H4 (cell line): ENCODE measurements at places on chromosomes 1 and 21. TPM values are rescaled to one million over a fixed set of nuclear protein-coding genes. Genes with fewer than 3 reads are reported as not detected.

Gene IRF2BP2
- total RNA-seq: 34.3 and 43.4 TPM in 2 replicates

DNA sequence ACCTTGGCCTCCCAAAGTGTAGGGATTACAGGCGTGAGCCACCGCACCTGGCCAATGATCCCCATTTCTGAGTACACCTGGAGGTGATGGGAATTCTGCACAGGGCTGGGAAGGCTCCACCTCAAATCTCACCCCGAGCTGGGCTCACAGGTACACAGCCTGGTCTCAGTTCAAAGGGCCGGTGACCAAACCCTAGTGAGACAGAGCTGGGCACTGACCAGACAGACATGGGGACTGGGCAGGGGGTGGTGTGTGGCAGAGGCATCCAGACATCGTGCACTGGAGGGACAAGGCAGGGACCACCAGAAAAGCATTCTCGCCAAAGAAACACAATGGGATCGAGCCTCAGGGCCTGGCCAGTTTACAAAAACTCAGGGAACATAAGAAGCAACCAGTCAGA, 17.2 kb downstream of the LSS start:
- no peak for DNase-seq

- no peak for DNase-seq
Observed at GRCh38 chr1:16888860-16889816, 6.6 kb upstream of the RNU1-2 start.

Gene NPPB
- not detected in 2 replicates for total RNA-seq

Gene CR1L
- total RNA-seq: not detected in 2 replicates

Gene BNIPL
- 0.10 TPM in 1 of 2 replicates, not detected in the other for total RNA-seq

Gene TAL1
- total RNA-seq: 0.10 and 0.27 TPM in 2 replicates

DNA sequence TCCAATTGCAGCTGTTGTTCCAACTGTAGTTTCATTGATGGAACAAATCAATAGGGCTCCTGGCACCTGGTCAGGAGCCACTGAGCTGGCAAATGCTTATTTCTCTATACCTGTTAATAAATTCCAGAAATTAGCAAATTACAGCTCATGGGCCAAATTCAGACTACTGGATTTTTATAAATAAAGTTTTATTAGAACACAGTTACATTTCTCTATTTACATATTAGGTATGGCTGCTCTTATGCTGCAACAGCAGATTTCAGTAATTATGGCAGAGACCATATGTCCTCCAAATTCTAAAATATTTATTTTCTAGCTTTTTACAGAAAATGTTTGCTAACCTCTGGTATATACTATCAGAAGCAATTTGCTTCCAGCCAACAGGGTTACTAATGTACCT, 47.8 kb downstream of the DUSP10 start:
- DNase-seq: no peak
